Type B pancreatic cell (in vitro differentiated cells): ENCODE measurements at places on chromosomes 1 and 21.

- no peak overlapping the region for H3K27ac ChIP-seq
- peaks cover 8% of the 10 kb centered on the region for H3K36me3 ChIP-seq
- no peak overlapping the region for H3K4me3 ChIP-seq
- no peaks in the 10 kb centered on the region for H3K27me3 ChIP-seq
- no peak for DNase-seq
- H3K4me1 ChIP-seq = peaks cover 31% of the 10 kb centered on the region
Measured at GRCh38 chr1:234597894-234598293, 12.1 kb downstream of the IRF2BP2 start.

DNA sequence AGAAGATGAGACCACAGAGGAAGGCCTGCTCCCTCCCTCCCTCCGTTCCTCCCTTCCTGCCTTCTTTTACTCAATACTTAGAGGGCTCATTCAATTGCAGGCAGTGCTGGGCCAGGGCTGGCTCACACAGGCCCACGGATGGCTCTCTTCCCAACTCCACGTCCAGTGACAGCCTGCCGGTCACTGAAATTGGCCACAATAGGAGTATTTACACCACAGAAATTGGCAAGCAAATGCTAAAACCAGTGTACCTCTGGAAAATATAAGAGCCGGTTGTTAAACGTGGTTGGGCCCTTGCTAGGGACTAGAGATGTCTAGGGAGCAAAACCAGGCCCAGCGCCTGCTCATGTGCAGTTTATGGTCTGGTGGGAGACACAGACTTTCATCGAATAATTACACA lies 72.4 kb upstream of the TMEM51 start:
- H3K4me3 ChIP-seq = no peak overlapping the region
- H3K4me1 ChIP-seq = peaks cover 13% of the 10 kb centered on the region
- no peak overlapping the region for H3K27ac ChIP-seq

GRCh38 chr21:36433059-36433709 lies 46.7 kb downstream of the CLDN14 start:
- H3K4me1 ChIP-seq = peaks cover 30% of the 10 kb centered on the region
- H3K4me3 ChIP-seq = no peak overlapping the region
- no peak for DNase-seq

- H3K27me3 ChIP-seq = no peaks in the 10 kb centered on the region
- H3K36me3 ChIP-seq = no peaks in the 10 kb centered on the region
- no peaks in the 10 kb centered on the region for H3K4me1 ChIP-seq
- H3K4me3 ChIP-seq = no peak overlapping the region
- H3K27ac ChIP-seq = no peak overlapping the region
- no peak for DNase-seq
Measured at GRCh38 chr1:13813398-13814012, 113.5 kb downstream of the PRDM2 start.

- no peak overlapping the region for H3K27ac ChIP-seq
- peaks cover 5% of the 10 kb centered on the region for H3K36me3 ChIP-seq
- peaks cover 6% of the 10 kb centered on the region for H3K27me3 ChIP-seq
- no peak for DNase-seq
- peaks cover 11% of the 10 kb centered on the region for H3K4me1 ChIP-seq
- H3K4me3 ChIP-seq = no peak overlapping the region
Measured at GRCh38 chr1:184014271-184014670, 23.3 kb downstream of the COLGALT2 start.

- H3K27ac ChIP-seq = peak overlapping the region; percentile 95
- H3K36me3 ChIP-seq = peaks cover 51% of the 10 kb centered on the region
- no peak for DNase-seq
- H3K4me1 ChIP-seq = peaks cover 48% of the 10 kb centered on the region
Measured at GRCh38 chr1:42937836-42938644, 20.6 kb downstream of the SLC2A1 start.

DNA sequence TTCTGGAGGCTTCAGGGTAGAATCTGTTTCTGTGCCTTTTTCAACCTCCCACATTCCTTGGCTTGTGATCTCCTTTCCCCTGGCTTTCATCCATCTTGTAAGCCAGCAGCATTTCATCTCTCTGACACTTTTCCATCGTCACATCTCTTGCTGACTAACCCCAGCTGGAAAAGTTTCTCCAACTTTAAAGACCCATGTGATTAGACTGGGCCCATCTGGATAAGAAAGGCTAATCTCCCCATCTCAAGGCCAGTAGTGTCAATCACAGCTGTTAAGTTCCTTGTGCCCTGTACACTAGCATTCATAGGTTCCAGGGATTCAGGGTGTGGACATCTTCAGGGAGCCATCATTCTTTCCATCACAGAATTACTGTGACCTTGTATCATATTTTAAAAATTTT lies 452.1 kb downstream of the TTLL7 start:
- DNase-seq = no peak
- no peak overlapping the region for H3K4me3 ChIP-seq
- no peak overlapping the region for H3K27ac ChIP-seq
- H3K36me3 ChIP-seq = no peaks in the 10 kb centered on the region

- no peak for DNase-seq
- no peak overlapping the region for H3K27ac ChIP-seq
- H3K4me1 ChIP-seq = peaks cover 41% of the 10 kb centered on the region
- peaks cover 91% of the 10 kb centered on the region for H3K27me3 ChIP-seq
- no peaks in the 10 kb centered on the region for H3K36me3 ChIP-seq
Measured at GRCh38 chr1:202642619-202643291, 67.5 kb downstream of the SYT2 start.

DNA sequence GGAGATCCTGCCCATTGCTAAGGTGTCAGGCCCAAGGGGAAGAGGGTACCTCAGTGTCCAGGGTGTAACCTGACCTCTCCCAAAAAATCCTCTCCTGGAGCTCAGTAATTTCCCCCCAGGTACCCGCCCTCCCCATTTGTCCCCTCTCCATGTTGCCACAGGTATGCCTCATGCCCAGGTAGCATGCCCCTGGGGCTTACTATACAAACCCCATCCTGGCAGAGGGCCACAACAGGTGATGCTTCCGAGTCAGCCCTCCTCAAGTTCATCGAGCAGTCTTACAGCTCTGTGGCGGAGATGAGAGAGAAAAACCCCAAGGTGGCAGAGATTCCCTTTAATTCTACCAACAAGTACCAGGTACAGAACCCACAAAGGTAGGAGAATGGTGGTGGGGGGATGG lies 15.7 kb downstream of the ATP1A4 start:
- peaks cover 28% of the 10 kb centered on the region for H3K4me1 ChIP-seq
- H3K36me3 ChIP-seq = no peaks in the 10 kb centered on the region
- no peak overlapping the region for H3K27ac ChIP-seq
- H3K4me3 ChIP-seq = no peak overlapping the region
- peaks cover 15% of the 10 kb centered on the region for H3K27me3 ChIP-seq
- DNase-seq = no peak

DNA sequence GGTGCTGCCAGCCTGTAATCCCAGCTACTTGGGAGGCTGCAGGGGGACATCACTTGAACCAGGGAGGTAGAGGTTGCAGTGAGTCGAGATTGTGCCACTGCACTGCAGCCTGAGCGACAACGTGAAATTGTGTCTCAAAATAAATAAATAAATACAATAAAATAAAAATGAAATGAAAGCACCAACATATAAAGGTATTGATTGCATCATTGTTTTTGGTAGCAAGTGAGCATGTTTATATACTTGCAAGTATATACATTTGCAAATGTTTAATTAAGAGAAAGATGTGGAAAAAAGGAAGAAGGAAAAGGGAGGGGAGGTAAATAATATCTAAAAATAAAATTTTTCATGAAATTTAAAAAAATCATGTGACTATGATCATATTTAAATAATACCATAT lies 32.8 kb upstream of the NRIP1 start:
- no peaks in the 10 kb centered on the region for H3K27me3 ChIP-seq
- H3K4me1 ChIP-seq = peaks cover 10% of the 10 kb centered on the region
- no peak overlapping the region for H3K4me3 ChIP-seq
- H3K36me3 ChIP-seq = no peaks in the 10 kb centered on the region

DNA sequence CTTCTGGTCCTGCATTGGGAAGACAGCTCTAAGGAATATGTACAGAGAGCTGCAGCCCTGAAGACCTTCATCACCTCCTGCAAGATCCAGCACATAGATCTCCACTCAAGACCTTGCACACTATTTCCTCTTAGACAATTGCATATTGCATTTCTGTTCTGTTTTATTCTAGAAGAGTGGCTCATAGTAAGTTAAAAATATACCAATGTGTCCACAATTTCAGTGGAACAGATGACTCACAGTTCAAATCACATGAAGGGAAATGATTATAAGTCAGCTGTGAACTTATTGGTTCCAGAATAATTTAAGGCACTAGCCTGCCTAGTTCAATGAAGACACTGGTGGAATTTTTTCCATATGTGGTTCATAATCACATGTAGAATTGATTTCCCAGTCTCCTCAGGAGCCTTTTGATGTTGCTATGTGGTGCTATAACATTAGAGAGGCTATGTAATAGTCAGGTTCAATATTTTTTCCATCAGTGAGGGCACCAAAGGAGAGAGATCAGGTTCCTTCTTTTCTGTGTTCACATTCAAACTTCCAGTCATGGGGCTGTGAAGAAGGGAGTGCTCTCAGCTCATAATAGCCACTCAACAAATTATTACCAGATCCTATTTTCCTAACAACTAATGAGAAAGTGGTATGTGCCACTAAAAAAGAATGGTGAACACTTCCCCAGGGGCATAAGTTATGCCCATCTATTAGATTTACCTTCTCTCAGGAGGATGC lies 9.8 kb upstream of the AK5 start:
- no peak for DNase-seq
- peaks cover 12% of the 10 kb centered on the region for H3K27me3 ChIP-seq
- no peaks in the 10 kb centered on the region for H3K36me3 ChIP-seq
- no peaks in the 10 kb centered on the region for H3K4me1 ChIP-seq
- no peak overlapping the region for H3K4me3 ChIP-seq

- H3K27ac ChIP-seq = no peak overlapping the region
- H3K4me3 ChIP-seq = no peak overlapping the region
- no peaks in the 10 kb centered on the region for H3K4me1 ChIP-seq
- H3K36me3 ChIP-seq = peaks cover 14% of the 10 kb centered on the region
Measured at GRCh38 chr1:236556606-236557005, 32.8 kb downstream of the LGALS8 start.

DNA sequence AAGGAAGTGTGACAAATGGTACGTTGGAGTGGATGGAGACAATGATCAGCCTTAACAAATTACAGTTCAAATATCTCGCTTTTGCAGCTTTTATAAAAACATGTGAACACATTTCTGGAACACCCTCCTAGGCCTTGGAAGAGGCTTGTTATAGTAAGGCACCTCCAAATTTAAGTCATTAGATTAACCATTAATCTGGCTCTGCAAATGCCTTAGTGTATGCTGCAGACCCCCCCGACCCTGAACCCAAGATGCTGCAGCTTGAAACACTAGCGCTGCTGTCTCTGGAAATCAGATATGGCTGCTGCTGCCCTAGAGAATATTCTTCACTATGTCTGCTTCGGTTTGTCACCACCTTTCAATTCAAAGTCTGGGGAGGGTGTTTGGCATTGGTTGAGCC lies 196.4 kb downstream of the MIS18A start:
- no peaks in the 10 kb centered on the region for H3K27me3 ChIP-seq
- H3K36me3 ChIP-seq = peaks cover 7% of the 10 kb centered on the region
- no peak overlapping the region for H3K4me3 ChIP-seq
- DNase-seq = no peak
- H3K4me1 ChIP-seq = peaks cover 16% of the 10 kb centered on the region

DNA sequence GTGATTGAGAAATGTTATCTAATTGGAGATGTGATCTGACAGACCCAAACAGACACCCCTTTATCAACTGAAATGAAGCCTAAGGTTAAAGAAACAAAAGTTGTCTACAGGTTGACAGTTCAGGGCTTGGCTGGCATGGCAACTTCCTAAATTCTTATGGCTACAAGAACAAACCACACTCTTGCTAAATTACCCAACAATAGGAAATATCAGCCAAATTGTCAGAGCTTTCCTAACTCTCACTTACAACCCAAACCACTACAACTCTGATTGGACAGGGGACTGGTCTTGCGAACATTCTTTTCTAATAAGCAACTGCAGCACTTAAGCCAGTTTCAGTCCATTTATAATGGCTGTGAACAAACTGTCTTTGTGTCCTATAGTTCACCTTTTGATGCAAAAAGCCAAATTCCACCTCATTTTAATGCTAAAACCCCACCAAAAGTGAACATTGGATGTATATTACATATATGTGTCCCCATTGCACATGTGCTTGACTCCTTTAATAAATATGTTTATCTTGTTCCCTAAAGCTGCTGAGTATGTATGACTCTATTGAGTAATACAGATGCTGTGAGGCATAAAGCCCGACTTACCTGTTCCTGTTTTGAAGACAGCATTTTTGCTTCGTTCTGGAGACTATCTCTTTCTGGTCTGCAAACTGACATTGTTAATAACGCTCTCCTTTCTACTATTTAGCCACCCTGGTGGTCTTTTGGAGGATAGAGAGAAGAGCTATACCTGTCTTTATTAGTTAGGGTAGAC lies 101.3 kb upstream of the HMCN1 start:
- H3K27ac ChIP-seq = no peak overlapping the region
- H3K4me1 ChIP-seq = peaks cover 5% of the 10 kb centered on the region

DNA sequence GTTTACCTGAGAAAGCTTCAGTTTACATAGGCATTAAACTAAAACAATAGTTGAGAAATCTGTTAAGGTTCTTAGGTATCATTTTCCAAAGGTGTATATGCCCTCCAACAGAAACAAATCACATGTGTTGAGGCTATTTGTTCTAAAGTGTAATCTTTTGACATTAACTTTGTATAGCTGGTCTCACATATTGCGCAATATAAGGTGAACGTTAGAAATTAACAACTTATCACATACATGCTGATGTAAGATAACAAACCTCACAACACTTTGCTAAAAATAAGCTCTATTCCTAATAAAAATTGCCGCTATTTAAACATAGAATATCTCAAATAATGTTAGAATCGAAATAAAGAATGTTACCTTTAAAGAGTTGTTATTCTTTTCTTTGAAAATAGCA lies 340.6 kb downstream of the SRGAP2C start:
- H3K4me1 ChIP-seq = no peaks in the 10 kb centered on the region
- H3K27ac ChIP-seq = no peak overlapping the region
- no peaks in the 10 kb centered on the region for H3K36me3 ChIP-seq
- no peak for DNase-seq

GRCh38 chr21:43287111-43287760 lies 118.4 kb downstream of the CRYAA start:
- no peak overlapping the region for H3K4me3 ChIP-seq
- peaks cover 16% of the 10 kb centered on the region for H3K4me1 ChIP-seq
- H3K27ac ChIP-seq = peak overlapping the region; percentile 65
- no peaks in the 10 kb centered on the region for H3K27me3 ChIP-seq
- no peak for DNase-seq

GRCh38 chr1:215032911-215033526 lies 49.5 kb upstream of the KCNK2 start:
- H3K4me1 ChIP-seq = no peaks in the 10 kb centered on the region
- peaks cover 6% of the 10 kb centered on the region for H3K27me3 ChIP-seq
- no peak overlapping the region for H3K4me3 ChIP-seq
- H3K27ac ChIP-seq = no peak overlapping the region
- no peaks in the 10 kb centered on the region for H3K36me3 ChIP-seq

- no peak overlapping the region for H3K27ac ChIP-seq
- H3K4me1 ChIP-seq = no peaks in the 10 kb centered on the region
- no peaks in the 10 kb centered on the region for H3K27me3 ChIP-seq
- DNase-seq = no peak
Measured at GRCh38 chr1:106584107-106584506, 472.4 kb upstream of the PRMT6 start.

GRCh38 chr1:217472915-217473314 lies 158.0 kb downstream of the GPATCH2 start:
- H3K4me1 ChIP-seq = no peaks in the 10 kb centered on the region
- H3K4me3 ChIP-seq = no peak overlapping the region
- H3K27ac ChIP-seq = no peak overlapping the region
- peaks cover 4% of the 10 kb centered on the region for H3K36me3 ChIP-seq
- H3K27me3 ChIP-seq = no peaks in the 10 kb centered on the region

- no peak overlapping the region for H3K27ac ChIP-seq
- H3K4me1 ChIP-seq = peaks cover 10% of the 10 kb centered on the region
- H3K4me3 ChIP-seq = no peak overlapping the region
- no peaks in the 10 kb centered on the region for H3K27me3 ChIP-seq
- no peak for DNase-seq
Measured at GRCh38 chr1:31651766-31652165, 7.1 kb upstream of the PEF1 start.
